ENCODE measurements at places on chromosomes 5 and 9.
A peak's percentile ranks its signal among the peaks of the same experiment; 100 is the strongest.

DNA sequence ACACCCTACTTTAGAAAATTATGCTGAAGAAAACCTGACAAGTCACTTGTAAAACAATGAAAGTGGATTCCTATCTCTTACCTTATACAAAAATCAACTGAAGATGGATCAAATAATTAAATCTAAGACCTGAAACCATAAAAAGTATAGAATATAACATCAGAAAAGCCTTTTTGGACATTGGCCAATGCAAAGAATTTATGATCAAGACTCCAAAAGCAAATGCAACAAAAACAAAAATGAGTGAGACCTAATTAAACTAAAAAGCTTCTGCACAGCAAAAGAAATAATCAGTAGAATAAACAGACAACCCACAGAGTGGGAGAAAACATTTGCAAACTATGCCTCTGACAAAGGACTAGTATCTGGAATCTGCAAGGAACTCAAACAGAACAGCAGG, 303.0 kb upstream of the CDH9 start:
- no peak for DNase-seq

DNA sequence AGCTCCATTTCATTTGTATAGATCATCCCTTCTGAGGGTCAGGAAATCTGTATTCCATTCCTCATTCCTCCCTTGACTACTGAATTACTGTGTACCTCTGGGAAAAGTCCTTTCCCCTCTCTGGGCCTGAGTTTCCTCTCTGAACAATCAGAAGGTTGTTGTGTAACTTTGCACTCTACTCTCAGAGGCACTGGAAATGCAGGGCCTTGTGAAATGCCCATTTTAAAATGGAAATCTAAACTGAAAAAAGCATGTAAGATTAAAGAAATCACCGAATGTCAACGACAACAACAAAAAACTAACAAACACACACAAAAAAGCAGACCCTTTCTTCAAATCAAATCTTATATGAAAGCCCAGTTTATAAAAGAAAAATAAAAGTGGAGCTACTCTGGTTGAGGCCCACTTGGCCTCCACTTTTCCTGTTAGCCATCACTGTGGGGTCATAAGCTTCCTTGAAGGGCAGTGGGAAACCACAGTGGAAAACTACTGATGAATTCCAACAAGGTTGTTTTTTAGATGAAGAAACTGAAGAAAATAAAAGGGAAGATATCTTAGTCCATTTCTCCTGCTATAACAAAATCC, 21.6 kb upstream of the GRPEL2 start:
- peak; percentile 62 for DNase-seq

GRCh38 chr9:6909181-6909580, 151.4 kb downstream of the KDM4C start:
- DNase-seq, result no peak

GRCh38 chr9:36401164-36401740, 1.2 kb upstream of the RNF38 start:
- DNase-seq, result peak; percentile 72

DNA sequence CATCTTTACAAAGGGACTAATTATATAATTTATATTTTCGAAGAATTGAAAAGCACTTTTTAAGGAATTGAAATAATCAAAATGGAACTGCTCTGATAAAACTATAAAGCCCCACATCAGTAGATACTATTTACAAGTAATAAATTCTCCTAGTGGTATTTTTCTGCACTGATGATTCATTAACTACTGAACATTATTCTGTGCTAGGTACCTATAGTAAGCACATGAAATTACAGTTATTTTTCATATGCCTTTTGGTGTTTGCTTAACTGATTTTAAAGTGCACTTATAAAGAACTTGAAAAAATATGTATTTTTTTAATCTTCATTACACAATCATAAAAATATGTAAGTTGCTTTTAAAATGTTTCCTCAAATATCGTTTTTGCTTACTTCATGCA, 123.0 kb downstream of the MAN2A1 start:
- DNase-seq, result no peak

GRCh38 chr5:124590686-124591085, 155.8 kb downstream of the ZNF608 start:
- no peak for DNase-seq

DNA sequence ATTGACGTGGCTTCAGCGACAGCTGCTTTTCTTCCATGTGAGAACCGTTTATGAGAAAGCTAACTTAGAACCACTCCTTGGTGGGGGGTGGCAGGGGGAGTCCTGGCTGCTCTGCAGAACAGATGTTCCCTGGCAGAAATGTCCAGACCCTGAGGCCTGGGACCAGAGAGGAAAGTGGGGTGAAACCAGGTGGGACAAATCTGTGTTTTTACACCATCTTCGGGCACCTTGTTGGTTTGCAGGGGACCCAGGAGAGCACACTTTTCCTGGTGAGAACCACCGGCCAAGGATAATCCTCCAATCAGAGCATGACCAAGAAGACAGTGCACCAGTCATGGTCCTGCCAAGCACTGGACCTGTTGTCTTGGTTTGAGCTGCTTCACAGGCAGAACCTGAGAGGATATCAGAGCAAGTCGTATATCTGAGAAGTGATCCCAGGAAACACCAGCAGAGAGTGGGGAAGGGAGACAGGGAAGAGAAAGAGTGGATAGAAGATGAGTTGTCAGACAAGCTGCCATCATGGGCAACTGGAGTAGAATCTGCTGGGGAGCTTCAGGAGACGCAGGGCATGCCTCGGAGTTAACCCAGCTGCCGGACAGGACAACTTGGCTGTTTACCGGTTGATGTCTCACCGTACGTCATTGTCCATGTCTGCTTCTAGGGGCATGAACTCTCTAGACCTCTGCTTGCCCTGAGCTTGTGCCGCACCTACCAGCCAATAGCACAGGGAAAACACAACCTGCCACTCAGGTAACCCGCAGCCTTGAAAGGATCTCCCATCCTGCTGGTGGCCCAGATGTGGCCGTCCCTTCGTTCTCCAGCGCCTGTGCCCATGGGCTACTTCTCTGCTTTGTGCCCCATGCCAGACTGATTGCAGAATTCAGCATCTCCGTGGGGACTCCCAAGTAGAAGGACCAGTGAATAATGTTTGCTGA, 178.4 kb upstream of the MVB12B start:
- no peak for DNase-seq

GRCh38 chr9:33452828-33453271, 5.5 kb upstream of the AQP3 start:
- peak; percentile 87 for DNase-seq

- DNase-seq, result no peak
Observed at GRCh38 chr5:8954801-8955200, 591.1 kb downstream of the SEMA5A start.

GRCh38 chr5:157431544-157432200, 28.3 kb upstream of the NIPAL4 start:
- DNase-seq, result peak; percentile 71

- no peak for DNase-seq
Observed at GRCh38 chr5:134533115-134533815, 7.8 kb downstream of the JADE2 start.

GRCh38 chr5:56060276-56061110, 65.7 kb upstream of the IL6ST start:
- no peak for DNase-seq

DNA sequence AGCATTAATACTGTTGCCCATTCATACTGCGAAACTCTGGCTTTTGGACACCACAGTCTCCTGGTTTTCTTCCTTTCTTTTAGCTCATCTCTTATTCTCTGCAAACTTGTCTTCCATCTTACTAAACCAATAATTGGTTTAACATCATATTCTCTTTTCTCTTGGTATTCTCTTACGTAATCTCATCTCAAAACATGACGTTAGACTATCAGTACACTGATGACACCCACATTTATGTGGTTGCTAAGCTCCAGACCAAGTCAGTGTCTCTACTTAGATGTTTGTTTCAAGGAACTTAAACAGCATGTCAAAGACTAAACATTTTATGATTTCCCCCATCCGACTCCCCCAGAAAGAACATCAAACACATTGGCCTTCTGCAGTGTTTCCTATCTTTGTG, 2.1 kb downstream of the PRRC1 start:
- peak; percentile 73 for DNase-seq

- DNase-seq, result no peak
Observed at GRCh38 chr5:7207979-7208378, 188.0 kb upstream of the ADCY2 start.

DNA sequence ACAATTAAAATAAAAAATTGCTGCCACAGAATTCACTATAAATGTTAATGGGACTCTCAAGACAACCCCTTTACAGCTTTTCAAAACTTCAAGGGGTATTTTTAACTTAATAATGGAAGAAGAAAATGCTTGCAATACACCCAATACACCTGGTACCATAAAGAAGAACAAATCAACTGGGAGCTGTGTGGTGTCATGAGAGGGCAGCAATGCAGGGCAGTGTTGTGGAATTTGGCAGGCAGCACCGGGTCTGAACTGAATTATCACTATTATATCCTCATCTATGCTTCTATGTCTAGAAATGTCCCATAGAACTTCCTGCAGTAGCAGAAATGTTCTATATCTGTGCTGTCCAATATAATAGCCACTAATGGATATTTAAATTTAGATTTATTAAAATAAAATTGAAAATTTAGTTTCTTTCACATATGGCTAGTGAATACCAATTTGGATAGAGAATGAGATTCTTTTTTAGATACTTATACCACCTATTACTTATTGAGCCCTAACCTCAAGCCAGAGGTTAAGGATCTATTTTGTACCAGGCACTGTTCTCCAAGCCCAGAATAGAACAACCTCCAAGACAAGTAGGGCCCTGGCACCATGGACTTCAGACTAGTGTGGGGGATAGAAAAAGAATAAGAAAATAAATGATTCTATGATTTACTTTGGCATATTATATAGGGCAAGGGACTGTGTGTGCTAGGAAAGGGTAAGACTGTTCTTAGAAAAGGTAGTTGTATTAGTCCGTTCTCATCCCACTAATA, 265.3 kb downstream of the PDE4D start:
- no peak for DNase-seq

- DNase-seq, result no peak
Observed at GRCh38 chr9:1320051-1320557, 269.9 kb downstream of the DMRT2 start.

DNA sequence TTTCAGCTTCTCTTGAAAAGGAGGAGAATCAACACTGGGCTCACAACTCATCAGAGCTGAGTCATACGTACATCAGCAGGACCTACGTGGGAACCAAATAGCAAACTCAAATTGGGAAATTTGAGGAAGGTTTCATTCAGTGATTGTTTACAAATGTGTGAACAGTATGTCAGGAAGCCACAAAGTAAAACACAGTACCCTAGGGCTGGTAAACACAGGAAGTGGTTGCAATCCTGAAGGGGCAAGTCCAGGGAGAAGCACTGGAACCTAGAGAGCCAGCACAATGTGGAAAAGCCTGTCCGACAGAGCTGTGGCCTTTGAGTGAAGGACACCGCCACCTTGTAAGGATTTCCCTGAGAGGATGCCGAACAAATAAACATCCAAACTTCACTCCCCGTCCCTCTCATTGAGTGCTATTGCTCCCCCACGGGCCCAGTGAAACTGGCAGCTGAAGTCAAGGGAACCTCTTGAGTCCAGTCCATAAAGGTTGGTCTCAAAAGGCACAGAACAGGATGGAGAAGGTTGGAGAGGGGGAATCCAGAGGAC, 26.7 kb upstream of the RICTOR start:
- DNase-seq, result peak; percentile 99

GRCh38 chr9:117703537-117703936, 666 bp upstream of the TLR4 start:
- peak; percentile 78 for DNase-seq

DNA sequence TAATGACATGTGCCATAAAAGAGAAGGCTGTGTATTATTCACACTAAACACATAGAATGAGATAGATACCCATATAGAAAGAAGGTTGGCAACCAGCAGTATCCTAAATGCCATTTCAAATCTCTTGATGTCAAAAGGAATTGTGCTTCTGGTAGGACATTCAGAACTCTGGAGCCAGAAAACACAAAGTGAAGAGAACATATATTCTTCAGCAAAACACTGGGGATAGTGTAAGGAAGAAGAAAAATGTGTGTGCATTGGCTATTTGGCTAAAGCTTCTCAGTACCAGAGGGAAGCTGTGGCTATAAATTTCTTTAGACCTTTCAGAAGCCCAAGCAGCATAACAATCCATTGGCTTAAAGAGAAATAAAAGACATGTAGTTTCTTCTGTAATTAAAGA, 551.6 kb upstream of the C9orf72 start:
- DNase-seq, result no peak

DNA sequence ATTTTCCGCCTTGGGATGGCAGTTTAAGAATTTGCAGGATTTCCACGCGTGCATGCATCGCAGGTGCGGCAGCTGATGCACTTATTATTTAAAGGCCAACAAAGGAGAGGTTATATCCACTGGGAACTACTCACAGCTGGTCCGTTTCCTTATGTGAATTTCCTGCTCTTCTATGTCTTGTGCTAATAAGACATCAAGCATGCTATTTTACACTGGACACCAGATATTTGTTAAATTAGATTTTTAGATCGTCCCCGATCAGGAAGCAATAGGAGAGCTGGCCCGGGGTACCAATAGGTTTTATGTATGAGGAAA, 476 bp upstream of the DTWD2 start:
- peak; percentile 4 for DNase-seq

DNA sequence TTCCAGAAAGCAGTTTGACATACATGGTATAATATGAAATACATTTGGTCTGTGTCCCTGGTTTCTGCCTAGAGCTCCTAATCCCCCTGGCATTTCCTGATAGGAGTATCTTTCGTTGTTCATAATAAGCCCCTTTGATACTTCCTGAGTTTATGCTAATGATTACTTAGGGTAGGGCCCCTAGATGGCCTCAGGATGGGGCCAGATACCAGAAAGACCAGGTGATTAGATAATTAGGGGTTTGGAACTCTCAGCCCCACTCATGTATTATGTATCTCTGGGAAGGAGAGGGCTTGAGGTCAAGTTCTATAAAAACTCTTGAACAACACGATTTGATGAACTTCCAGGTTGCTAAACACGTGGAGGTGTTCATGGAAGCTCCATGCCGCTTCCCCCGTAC, 163.3 kb upstream of the ZNF608 start:
- DNase-seq, result no peak

DNA sequence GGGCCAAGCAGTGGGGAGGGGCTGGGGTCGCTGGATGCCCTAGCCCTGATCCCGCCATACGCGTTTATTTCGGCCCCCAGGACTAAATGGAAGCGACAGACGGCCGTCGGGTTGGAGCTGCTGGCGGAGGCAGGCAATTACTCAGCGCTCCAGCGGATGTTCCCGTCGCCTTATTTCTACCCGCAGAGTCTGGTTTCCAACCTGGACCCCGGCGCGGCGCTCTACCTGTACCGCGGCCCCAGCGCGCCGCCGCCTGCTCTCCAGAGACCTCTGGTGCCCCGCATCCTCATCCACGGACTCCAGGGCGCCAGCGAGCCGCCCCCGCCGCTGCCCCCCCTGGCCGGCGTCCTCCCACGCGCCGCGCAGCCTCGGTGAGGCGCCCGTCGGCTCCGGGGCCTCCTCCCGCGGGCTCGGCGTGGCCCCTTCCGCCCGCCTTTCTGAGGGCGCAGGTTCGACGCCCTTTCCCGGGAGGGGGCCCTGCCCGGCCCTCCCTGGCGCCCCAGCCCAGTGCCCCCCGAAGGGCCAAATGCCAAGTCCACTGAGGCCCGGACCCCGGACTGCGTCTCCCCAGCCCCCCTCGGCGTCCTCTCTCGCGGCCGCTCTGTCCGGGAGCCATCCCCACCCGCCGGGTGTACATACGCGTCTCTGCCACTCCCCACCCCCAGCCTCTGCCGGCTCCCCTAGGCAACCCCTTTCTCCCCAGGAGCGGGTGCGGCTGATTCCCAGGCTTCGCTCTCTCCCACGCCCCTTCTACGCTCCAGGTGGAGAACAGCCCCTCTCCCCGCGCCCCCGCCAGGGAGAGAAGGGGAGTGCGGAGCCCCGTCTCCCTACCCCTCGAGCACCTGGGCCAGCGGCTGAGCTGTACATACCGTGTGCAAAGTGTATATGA, 7.0 kb downstream of the BARHL1 start:
- DNase-seq, result no peak

GRCh38 chr5:143418140-143418866, 14.8 kb upstream of the NR3C1 start:
- DNase-seq, result no peak

All from iris pigment epithelial cell (primary cell).